ENCODE measurements at places on chromosomes 2 and 18.

DNA sequence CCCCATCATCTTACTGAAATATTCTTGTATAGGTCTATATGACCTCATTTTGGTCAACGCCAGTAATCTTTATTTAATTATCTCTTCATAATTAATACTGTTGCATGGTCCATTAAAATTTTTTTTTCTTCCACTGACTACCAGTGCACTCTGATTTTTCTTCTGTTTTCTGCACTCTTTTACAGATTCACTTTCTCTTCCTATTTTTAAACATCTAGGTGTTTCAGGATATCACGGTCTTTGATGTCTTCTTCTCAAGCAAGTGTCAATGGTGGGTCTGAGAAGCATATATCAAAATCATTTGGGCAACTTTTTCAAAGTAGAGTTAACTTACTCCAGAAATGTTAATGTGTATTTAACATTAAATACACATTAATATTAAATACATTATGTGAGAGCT lies 51.4 kb downstream of the CCDC141 start:
- DNase-seq, result no peak

- DNase-seq, result no peak
Measured at GRCh38 chr2:54605836-54606235, 117.6 kb upstream of the EML6 start.

- DNase-seq, result peak; percentile 25
Measured at GRCh38 chr2:62304429-62305417, 108.8 kb downstream of the B3GNT2 start.

- no peak for DNase-seq
Measured at GRCh38 chr2:173264603-173265366, 89.9 kb upstream of the CDCA7 start.

GRCh38 chr2:102485147-102485785 lies 12.2 kb downstream of the SLC9A4 start:
- no peak for DNase-seq

DNA sequence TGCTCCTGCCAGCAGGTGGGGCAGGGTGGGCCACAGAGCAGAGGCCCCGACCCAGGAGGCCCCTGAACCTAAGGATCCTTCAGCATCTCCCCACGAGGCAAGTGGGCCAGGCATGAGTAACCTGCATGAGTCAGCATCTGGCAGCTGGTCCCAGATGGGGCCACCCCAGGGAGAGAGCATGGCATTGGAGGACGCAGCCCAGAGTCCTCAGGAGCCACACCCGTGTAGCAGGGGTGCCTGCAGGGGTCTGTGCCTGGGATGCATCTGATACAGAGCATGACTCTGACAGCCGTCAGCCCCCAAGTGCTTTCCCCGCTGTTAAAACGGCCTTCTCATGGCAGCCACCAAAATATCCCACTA lies 185.6 kb upstream of the SALL3 start:
- no peak for DNase-seq

- DNase-seq, result no peak
Measured at GRCh38 chr2:95091885-95092555, 29.6 kb downstream of the MRPS5 start.

DNA sequence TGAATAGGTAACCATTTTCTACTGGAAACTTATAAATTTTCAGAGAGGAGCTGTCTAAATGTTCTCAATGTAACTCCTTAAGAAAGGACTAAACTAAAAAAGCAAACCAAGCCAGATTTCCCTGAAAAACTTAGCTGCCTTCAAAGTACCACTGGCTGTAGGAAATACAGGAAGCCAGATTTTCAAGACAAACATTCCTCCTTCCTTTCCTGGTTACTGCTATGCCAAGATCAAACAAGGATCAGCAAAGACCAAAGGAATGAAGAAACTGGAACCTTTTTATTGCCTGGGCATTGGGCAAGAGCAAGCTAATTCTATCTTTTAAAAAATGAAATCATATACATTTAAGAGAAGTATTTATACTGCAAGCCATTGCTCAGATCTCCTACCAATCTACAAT lies 212.7 kb downstream of the DYM start:
- no peak for DNase-seq

DNA sequence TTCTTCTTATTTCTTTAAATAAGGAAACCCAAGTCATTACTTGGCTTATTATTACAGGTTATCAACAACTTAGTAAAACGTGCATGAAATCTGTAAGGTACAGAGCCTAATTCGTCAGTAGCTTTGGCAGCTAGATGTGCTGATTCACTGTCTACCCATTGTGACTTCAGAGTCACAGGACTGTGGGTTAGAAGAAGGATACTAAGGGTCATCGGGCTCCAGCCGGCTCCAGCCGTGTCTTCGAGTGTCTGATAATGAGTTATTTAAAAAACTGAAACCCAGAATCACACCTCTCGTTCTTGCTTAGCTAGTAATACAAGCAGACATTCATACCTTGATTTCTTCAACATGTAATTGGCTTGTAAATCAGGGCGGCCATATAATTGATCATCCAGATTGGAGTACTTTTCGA lies 170.5 kb downstream of the FMNL2 start:
- no peak for DNase-seq

- DNase-seq, result no peak
Measured at GRCh38 chr2:169365029-169365480, 2.7 kb upstream of the LRP2 start.

GRCh38 chr18:78330766-78331165 lies 648.9 kb upstream of the SALL3 start:
- DNase-seq, result no peak

- DNase-seq, result no peak
Measured at GRCh38 chr2:2793514-2793913, 462.4 kb upstream of the MYT1L start.

DNA sequence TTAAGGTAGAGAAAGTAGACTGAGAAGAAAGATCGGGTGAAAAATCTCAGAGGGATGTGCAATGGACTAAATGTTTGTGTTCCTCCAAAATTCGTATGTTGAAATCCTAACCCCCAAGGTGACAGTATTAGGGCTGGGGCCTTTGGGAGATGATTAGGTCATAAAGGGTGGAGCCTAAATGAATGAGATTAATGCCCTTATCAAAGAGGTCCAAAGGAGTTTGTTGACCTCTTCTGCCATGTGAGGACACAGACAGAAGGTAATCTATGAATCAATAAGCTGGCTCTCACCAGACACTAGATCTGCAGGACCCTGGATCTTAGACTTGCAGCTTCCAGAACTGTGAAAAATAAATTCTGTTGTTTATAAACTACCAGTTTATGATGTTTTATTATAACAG lies 2.7 kb upstream of the NMI start:
- DNase-seq, result no peak

- DNase-seq, result no peak
Measured at GRCh38 chr2:20976527-20976926, 67.3 kb downstream of the APOB start.

- DNase-seq, result no peak
Measured at GRCh38 chr2:168119515-168120141, 127.8 kb downstream of the STK39 start.
